ENCODE measurements at places on chromosomes 5 and 9.

- no peak for DNase-seq
These were observed 220.5 kb downstream of the CD180 start for GRCh38 chr5:66976108-66976507.

GRCh38 chr5:77390221-77390620 is 101.9 kb downstream of the WDR41 start:
- DNase-seq = no peak

- DNase-seq = no peak
These were observed 227.8 kb downstream of the NSG2 start for GRCh38 chr5:174273325-174273724.

DNA sequence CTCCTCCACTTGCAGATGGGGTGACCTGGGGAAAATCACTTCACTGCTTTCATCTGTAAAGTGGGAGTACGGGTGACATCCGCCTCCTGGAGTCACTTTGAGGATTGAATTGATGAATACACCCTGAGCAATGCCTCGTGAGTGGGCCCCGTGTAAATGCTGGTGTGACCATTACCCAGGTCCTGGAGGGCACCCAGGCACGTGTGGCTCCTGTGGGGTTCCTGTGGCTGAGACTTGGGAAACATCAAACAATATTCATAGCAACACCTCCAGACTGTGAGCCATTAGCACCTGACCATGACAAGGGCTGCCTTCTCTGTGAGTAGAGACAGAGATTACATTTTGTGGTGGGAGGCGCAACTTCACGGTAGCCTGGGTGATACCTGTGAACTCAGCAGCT is 11.4 kb downstream of the MRPL36 start:
- DNase-seq = no peak

GRCh38 chr5:67015541-67016191 is 180.9 kb downstream of the CD180 start:
- DNase-seq = no peak

- no peak for DNase-seq
These were observed 1.1 kb upstream of the DNAJB5 start for GRCh38 chr9:34988218-34989002.

DNA sequence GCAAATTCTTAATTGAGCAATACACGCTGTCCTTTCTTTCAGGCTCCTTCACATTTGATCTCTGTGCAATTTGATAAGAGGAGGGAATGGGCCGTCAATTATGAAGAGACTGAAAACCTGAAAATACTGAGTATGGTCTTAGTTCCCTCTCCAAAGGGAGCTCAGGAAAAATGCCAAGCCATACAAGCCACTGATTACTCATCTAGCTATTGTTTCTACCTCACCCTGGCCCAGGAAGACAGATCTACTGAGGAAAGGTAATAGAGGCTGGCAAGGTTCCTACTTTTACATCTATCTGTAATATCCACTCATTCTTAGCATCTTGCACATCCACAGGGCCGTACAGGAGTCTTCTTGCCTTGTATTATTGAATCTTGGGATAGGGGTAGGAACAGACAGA is 23.7 kb upstream of the TNC start:
- no peak for DNase-seq

- no peak for DNase-seq
These were observed 56.2 kb downstream of the CAMK4 start for GRCh38 chr5:111280282-111280951.

GRCh38 chr9:128124873-128125579 is 2.5 kb downstream of the PTGES2 start:
- no peak for DNase-seq

GRCh38 chr9:124256517-124257069 is 1.2 kb upstream of the NEK6 start:
- DNase-seq = no peak

DNA sequence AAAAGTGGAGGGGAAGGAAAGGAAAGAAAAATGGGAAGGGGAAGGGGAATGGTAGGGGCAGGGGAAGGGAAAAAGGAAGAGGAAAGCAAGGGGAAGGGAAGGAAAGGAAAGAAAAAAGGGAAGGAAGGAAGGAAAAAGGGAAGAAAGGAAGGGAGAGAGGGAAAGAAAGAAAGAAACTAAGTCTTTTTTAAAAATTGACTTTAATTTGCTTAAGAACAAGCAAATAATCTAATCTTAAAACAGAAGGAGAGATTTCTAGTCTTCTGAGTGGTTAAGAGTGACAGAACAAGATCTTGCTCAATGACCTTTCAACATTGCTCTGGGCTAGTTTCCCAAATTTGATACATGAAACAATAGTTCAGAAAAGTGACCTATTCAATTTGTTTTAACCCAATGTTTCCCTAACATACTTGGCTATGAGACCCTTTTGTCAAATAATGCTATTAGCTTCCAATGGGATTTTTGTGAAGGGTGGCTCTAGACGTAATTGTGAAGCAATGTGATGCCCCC is 33.4 kb upstream of the GLIS3 start:
- DNase-seq = no peak

DNA sequence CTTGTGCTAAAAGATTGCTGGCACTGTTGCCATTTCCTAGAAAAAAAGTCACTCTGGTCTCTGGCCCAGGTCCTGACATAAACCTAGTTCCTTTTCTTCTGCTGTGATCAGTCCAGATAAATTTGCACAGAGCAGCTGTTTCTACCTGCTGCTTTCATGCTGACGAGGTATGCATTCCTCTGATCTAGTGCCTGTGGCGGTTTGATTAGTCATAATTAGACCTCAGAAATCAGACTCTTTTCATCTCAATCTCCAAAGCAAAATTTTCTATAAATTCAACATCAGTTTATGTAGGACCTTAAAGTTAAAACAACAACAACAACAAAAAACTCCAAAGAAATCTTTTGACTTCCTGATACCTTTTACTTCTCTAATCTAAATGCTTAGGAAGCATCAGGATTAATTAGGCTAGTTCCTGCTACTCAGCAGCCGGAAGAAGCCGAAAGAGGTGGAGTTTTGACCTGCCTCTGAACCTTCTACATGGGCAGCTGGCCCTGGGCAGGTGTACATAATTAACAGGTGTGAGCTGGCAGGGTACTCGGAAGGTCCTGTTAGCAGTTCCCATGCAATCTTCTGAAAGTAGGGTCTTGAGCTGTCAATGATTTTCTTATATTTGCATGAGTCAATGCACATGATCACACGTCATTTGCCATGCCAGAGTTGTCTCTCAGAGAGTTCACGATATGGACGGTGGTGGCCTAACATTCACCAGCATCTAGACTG is 83.3 kb upstream of the CCDC112 start:
- DNase-seq = no peak

GRCh38 chr9:38127271-38127839 is 58.3 kb upstream of the SHB start:
- no peak for DNase-seq

- DNase-seq = no peak
These were observed 132.7 kb downstream of the MAPKAP1 start for GRCh38 chr9:125574126-125574877.

- peak; percentile 58 for DNase-seq
These were observed 1.7 kb downstream of the FYB1 start for GRCh38 chr5:39217365-39218281.

DNA sequence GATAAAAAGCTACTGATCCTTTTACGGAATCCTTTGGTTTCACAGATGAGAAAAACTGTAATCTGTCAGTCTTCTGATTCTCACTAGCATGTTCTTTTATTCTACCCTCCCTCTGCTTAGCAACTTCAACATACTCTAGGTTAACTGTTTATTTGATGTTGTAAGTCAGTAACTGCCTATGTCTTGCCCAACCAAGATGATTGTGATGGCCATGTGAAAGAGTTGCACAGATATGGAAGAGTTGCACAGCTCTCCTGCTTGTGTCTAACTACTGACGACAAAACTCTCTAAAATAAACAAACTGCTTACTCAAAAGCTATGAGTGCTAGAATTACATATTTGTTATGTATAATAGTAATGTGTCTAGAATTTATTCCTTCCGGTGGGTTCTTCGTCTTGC is 227.3 kb upstream of the DAB2 start:
- no peak for DNase-seq

DNA sequence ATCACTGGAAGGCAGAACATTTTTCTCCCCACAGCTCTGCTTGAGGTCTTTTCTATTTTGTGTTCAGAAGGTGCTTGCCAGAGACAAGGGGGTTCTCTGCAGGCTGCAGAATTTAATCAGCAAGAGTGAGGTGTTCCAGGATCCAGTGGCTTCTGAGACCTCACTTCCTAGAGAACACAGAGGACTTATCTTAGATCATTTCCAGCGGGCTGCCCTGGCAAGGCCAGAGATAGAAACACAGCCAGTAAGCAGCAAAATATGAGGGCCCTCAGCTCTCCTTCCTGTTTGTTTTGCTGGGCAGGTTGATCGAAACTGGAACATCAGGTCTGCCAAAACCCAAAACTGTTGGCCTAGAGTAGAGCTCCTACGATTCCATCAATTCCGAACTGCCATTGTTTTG is 187.3 kb downstream of the DIRAS2 start:
- DNase-seq = no peak

Data from stimulated activated CD8-positive, alpha-beta memory T cell treated with anti-CD3 and anti-CD28 coated beads, Interleukin-7, amount 100 ng/mL, for 1 hour (primary cell).